ENCODE measurements at places on chromosomes 3 and 15.

- no peak for DNase-seq
These were observed 30.5 kb downstream of the FAH start for GRCh38 chr15:80183306-80183705.

DNA sequence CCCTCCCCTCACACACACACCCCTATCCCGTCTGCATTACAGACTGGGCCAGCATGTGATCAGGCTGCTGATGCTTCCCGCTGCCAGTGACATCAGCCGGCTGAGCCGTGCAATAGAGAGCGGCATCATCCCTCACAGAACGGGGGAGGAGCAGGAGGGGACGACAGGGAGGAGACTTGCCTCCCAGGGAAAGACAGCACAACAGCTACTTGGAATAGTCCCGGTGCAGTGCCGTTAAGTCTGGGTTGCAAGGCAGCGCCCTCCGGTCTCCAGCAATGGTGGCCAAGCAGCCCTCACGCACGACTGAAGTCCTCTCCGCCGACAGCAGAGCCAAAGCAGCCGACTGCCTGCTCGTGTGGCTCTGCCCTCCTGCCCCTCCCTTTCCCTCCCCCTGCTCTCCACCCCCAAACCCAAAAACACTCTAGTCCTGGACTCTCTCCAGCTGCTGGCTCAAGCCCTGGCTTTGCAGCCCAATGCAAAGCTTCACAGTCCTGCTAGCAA is 31.5 kb upstream of the RPS17 start:
- DNase-seq = peak; percentile 47

DNA sequence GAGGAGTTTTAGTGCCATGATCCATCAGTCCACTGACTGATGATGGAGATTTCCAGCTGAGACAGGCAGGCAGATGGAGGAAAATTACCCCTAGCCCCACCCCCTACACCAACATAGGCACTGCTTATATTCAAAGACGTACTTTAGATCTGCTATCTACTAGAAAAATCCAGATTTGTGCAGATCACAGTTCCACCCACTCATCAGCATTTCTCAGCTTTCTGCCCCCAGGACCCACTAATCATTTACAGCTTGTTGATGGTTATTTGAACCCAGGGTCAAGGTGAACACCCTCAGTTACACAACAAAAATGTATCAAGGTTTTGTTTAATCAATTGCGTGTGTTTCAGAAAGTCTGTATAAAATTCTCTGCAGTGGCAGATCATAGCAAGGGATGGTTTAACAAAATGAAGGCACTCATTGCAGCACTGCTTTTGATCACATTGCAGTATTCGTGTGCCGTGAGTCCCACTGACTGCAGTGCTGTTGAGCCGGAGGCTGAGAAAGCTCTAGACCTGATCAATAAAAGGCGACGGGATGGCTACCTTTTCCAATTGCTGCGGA is at the start of gene HRG:
Gene HRG, plus strand, starts transcription at position 390 of the 564 bp plus-strand sequence. Its CDS starts 18 bp downstream, at position 408.
- DNase-seq = no peak

GRCh38 chr3:127684871-127685707 is 12.3 kb downstream of the ABTB1 start:
- no peak for DNase-seq

DNA sequence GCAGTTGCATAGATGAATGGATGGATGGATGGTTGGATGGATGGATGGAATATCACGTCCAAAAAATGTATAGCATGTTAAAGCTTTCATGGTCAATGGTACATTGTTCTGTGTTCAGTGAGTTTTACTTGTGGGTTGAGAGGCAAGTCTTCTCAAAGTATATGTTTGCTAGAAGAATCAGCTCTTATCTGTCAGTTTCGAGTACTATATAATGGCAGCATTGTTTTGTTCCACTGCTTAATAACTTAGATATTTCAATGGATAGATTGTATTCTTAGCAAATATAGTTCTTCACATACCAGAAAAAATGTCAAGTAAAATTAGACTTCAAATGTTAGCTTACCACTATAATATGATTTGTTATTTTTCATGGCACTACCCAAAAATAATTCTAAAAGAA is 100.9 kb upstream of the CDIN1 start:
- no peak for DNase-seq

- DNase-seq = peak; percentile 43
These were observed 65.8 kb downstream of the MB21D2 start for GRCh38 chr3:192851821-192852372.

- no peak for DNase-seq
These were observed 28.1 kb downstream of the ABHD2 start for GRCh38 chr15:89116404-89116803.

GRCh38 chr15:90818251-90819210 is 49.9 kb upstream of the FURIN start:
- no peak for DNase-seq

GRCh38 chr15:56981160-56981559 is 62.7 kb downstream of the TCF12 start:
- DNase-seq = no peak

DNA sequence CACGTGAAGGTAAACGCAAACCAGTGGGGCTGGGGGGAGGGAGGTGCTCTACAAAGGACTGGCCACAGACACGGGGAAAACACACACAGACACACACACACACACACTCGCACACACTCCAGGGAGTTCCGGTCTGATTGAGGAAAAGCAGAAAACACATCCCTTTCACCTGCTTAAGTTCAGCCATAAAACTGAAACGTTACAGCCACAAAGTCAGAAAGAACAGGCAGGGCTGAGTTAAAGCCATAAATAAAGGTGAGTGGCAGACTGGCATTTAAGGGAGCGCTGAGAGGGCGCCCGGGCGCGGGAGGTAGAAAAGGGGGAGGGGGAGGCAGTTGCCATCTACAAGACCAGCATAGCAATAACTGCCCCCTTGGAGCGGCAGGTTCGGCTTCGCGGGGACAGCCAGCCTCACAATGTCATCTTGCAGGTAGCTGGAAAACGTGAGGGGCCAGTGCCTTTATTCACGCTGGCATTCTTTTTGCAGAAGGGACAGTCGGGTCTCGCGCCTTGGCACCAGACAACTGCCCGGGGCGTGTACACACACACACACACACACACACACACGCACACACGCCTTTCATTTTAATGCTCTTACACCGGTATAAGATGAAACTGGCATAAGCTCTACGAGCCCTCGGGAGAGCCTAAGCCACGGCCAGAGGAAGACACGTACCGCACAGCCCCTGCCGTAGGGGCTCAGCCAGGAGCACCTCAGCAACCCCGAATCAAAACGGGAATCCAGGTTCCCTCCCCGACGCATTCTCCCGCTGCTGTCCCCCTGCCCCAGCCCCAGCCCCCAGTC is 866 bp downstream of the TNIK start:
- DNase-seq = no peak

GRCh38 chr3:38648024-38648658 is 1.3 kb downstream of the SCN5A start:
- DNase-seq = no peak

GRCh38 chr3:126522363-126522788 is 1.6 kb upstream of the CHST13 start:
- DNase-seq = peak; percentile 77

GRCh38 chr3:64909757-64910467 is 222.1 kb upstream of the ADAMTS9 start:
- DNase-seq = no peak

DNA sequence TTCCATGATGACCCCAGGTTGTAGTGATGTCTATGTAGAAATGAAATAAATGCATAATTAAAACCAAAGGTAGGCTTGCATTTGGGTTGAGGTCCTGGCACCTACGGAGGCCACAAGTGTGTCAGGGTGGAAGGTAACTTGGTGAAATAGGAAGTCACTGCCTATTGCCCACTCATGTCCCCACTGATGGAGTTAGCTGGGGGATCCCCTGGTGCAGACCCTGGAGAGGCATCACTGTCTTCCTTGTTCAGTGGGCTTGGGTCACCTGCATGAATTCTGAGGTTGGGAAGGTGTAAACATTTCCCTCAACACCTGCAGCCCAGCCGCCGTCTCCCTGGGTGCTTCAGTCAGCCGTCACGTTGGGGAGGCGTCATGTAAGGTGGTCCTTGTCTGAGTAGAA is 97.1 kb downstream of the APBA2 start:
- DNase-seq = no peak

- no peak for DNase-seq
These were observed 11.3 kb downstream of the SEMA4B start for GRCh38 chr15:90212221-90213098.

DNA sequence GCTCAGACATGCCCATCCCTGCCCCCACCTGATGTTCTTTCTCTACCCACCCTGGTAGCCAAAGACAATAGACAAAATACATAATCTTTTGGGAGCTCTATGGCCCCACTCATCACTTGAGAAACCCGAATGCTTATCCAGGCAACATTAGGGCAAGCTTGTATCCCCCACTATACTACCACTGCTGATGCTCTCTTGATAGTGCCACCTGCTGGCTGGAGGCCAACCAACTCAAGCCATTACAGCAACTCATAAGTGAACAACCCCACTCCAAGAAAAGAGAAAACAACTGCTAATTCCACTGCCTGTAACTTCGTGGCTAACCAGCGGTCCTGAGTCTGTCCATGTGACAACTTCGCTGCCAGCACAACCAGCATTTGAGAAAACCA is 342.5 kb upstream of the TGFBR2 start:
- DNase-seq = no peak

GRCh38 chr15:52349052-52349700 is 53.6 kb upstream of the MYO5C start:
- no peak for DNase-seq

DNA sequence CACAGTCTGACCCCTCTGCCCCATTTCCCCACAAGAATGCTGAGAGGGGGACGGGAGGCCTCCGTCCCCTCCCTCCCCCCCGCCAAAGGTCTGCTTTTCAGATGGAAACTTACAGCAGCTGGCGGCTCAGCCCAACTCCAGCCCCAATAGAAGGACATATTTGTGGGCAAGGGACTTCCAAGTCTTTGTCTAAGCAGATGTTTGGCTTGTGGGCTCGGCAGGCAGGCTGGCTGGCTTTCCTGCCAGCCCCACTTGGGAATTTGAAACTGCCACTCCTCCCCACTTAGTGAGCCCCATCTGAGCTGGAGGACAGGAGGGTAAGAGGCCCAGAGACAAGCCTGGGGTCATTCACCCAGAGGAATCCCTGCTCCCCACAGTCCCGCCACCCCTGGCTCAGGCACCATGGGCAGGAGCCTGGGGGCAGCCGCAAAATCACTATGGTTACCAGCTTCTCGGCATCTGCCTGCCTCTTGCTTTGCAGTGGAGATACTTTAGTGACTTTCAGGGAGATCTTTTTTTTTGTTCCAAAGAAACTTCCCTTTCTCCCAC is 53.6 kb downstream of the LMCD1 start:
- no peak for DNase-seq

DNA sequence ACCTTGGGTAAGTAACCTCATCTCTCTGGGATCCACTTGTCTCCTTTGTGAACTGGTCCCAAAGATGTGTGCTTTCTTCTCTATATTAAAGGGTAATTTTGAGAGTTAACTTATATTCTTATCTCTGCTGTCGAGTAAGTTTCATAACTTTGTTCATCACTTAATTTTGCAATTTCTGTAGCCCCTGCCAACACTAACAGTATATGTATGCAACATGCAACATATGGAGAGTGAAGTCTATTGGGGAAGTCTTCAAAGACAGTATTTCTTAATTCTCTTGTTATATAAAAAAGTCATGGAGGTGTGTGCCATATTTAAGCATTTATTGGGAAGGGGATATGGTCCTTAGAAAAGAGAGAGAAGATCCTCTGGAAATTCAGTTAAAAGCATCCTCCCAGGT is 85.9 kb downstream of the LRRC3B start:
- no peak for DNase-seq

DNA sequence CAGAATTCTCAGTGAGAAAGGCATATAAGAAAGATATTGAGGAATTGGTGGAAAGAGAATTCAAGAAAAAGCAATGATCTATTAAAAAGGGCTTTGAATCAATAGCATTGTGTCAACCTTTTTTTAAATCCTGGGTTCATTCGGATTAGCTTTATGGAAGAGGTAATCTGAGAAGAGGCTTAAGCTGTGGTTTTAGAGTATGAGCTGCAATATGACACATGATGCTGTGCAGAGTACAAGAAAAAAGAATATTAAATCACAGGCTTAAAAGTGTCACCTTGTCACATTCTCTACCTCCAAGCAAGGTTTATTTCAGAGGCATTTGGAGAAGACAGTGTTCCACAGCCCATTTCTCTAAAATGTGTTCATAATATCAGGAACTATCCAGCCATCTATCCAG is 128.9 kb downstream of the RTP4 start:
- no peak for DNase-seq

DNA sequence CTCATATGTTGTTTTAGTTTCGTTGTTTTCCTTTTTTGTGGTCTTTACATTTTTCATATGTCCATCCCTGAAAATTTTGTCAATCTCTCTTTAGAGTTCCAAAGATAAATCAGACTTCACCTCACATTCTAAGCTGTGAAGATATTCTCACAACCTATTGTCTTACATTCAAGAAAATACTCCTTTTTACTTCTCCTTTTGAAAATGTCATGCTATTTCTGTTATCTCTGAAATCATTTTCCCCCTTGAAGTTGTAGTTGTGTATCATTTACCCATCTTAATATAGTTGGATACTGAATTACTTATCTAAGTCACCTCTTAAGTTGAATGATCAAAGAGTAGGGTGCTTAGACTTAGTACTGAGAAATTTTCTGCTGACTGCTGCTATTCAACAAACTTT is 74.3 kb downstream of the DCUN1D1 start:
- DNase-seq = no peak

DNA sequence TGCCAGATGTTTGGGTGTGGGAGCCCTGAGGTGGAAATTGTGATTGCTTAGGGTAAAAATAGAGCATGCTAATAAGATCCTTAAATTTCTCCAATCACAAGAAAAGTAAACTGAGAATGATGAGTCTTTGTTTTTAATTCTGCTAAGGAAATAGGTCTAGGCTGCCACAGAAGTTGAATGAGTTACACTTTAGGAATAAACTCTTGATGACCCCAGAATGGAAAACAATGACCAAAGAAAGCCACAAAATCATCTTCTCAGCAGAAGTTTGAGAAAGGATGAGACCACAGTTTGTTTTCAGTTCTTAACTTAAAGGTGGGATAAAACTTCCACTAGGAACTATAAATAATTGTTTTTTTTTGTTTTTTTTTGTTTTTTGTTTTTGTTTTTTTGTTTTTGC is 164.6 kb upstream of the BCL6 start:
- no peak for DNase-seq

GRCh38 chr3:63855333-63855940 is 8.2 kb downstream of the THOC7 start:
- DNase-seq = no peak

- no peak for DNase-seq
These were observed 59.5 kb downstream of the SNRK start for GRCh38 chr3:43345877-43346276.

All from frontal cortex (tissue), 4 donors.